Neural progenitor cell (in vitro differentiated cells): ENCODE measurements at places on chromosomes 2 and 18. TPM values are rescaled to one million over a fixed set of nuclear protein-coding genes. Genes with fewer than 3 reads are reported as not detected.

Gene CLK1
- total RNA-seq = 126 and 253 TPM in 2 replicates

Gene PROKR1
- 1.8 and 2.1 TPM in 2 replicates for total RNA-seq

Gene CCDC68
- total RNA-seq = not detected in 2 replicates

Gene SERPINB4
- not detected in 2 replicates for total RNA-seq

Gene ARHGAP15
- 2.5 and 5.9 TPM in 2 replicates for total RNA-seq

Gene ANO7
- 1.8 TPM in 1 of 2 replicates, not detected in the other for total RNA-seq

Gene GAL3ST2
- total RNA-seq = 0.09 TPM in 1 of 2 replicates, not detected in the other

Gene MCM6
- total RNA-seq = 62.0 and 74.4 TPM in 2 replicates

GRCh38 chr2:70454936-70455544 is 98.6 kb downstream of the TGFA start:
- no peak for DNase-seq

- peak; percentile 92 for DNase-seq
Measured at GRCh38 chr2:206442833-206443734, at the start of gene ADAM23. ADAM23 (plus strand) TSS chr2:206443532; CDS start chr2:206443867, 335 bp downstream.

DNA sequence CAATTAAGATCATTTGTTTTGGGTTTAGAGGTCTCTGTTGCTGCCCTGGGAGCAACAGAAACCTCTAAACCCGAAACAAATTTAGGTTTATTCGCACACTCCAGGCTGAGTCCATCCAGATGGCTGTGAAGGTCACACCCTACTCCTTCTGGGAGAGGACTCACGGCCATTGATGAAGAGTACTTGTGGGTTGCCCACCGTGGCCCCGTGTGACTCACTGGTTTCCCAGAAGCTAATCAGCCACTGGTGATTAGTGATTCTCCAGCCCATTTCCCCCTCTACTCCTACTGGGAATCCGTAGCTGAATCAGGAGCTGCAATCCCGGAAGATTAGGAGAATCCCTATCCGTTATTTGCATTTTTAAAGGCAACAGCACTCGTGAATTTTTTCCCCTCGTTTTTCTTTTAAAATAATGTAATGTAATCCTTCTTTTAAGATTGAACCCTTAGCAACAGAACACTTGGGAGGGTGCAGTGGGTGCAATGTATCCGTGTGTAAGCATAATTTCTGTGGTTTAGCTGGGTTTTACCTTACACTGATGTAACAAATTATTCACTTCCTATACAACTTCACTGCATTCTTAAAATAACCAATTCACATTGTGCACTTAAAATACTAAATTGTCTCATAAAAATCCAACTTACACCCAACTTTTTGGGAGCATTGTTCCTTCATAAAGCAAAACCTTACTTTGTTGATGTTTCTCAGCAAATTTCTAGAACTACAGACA is 27.5 kb upstream of the EPAS1 start:
- no peak for DNase-seq

GRCh38 chr2:37376421-37377186 is 32.2 kb downstream of the QPCT start:
- no peak for DNase-seq

GRCh38 chr2:84906108-84906899 is 848 bp downstream of the TMSB10 start:
- peak; percentile 34 for DNase-seq

GRCh38 chr2:189641590-189641989 is 19.7 kb upstream of the ASNSD1 start:
- no peak for DNase-seq

DNA sequence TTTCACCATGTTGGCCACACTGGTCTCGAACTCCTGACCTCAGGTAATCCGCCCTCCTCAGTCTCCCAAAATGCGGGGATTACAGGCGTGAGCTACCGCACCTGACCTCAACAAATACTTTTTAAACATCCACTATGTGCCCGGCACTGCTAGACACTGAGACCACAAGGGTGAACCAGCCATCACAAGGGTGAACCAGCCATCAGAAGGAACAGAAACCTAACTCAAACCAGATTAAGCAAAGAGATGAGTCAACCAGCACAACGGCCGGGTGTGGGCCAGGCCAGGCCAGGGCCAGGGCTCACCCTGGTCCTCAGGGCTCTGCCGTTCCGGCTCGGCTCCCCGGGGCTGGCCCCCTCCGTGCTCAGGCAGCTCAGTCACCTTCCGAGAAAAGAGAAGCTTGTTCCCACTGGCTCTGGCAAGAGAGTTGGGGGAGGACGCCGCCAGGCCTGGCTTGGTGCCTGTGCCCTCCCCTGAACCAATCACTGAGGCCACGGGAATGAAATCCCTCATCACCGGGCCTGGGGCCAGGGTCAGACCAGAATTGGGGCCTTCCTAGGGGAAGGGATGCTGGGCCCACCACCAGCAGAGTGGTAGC is 4.4 kb downstream of the TEX44 start:
- DNase-seq = no peak

DNA sequence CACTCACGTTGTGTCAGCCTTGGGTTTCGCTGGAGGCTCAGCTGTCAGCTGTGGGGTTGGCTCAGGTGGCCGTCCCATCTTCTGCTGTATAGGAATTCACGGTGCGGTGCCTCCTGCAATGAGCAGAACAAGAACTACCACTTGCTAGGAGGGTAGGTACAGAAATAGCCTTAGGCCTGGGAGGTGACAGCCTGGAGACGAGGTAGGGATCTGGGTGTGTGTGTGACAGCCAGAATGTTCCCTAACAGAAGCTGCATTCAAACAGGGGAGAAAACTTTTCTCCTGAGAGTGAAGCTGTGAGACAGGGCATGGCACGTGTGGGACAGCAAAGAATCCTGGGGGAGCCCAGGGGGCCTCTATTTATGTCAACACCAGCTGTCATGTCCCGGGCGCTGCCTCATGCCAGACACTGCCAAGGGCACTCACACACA is 8.4 kb upstream of the MAL start:
- no peak for DNase-seq

GRCh38 chr2:177772529-177772928 is 300.0 kb downstream of the PDE11A start:
- DNase-seq = peak; percentile 39

DNA sequence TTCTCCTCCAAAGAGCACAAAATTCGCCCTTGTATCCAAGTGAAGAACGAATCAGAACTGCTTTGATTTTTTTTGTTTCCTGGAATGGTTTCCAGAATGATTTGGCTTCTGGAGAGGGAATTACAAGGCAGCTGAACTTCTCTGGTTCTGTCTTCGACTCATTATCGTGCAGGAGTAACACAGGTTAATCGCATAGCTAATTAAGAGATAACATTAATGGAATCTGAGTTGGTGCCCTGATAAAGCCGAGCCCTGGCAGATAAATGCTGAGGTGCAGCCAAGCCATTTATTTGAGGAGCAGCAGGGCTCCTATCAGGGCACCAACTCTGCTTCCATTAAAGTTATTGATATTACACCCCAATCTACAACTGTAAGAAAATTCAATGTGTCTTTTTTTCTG is 433.7 kb downstream of the ZNF521 start:
- DNase-seq = no peak

DNA sequence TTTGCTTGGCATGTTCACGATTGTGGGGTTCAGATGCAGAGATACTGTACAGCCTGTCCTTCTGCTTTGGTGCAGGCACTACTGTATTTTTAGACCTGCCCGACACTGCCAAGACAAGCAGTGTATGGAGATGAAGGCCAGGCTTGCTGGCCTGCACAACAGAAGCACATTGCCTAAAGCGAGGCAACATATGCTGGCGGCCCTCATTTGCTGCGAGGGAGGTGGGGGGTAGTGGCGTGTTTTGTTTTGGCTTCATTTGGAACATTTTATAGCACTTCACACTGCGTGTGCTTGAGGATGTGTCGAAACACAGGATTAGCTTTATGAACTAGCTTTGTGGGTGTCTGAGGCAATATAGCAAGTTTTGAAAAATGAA is 27.0 kb downstream of the TMEM182 start:
- DNase-seq = no peak

- DNase-seq = no peak
Measured at GRCh38 chr18:47731276-47731675, 199.2 kb downstream of the SMAD2 start.

GRCh38 chr2:110732422-110733413 is at the start of gene ACOXL:
ACOXL (plus strand) TSS chr2:110732573; CDS start chr2:110768390, 35,817 bp downstream.
- peak; percentile 65 for DNase-seq

DNA sequence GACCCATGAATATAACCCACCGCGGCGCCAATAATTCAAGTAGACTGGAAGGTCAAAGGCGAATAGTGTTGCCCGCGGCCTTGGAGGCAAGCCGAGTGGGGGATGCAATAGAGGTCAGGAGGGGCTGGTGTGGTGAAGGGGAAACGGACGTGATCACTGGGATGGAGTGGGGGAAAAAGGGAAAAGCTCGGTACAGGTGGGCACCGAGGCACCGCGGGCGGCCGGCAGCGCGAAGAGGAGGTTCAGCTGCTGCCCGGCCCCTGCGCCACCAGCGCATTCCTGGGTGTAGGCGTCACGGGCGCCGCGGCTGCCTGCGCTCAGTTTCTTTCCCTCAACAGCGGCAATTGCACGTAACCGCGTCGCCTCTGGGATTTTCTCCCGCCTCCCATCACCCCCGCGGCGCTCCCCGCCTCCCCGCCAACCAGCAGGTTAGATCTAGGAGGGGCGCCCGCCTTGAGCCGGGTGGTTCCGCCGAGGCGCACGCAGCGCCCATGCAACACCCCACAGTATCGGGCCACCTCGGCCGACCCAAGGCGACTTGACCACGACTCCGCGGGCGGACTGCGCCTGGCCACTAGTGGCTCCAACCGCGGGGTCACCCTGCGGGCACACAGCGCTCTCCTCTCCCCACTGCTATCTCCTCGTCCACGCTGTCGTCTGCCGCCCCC is 1.5 kb downstream of the RND3 start:
- peak; percentile 70 for DNase-seq

- no peak for DNase-seq
Measured at GRCh38 chr2:26302846-26303245, 43.1 kb upstream of the SELENOI start.

DNA sequence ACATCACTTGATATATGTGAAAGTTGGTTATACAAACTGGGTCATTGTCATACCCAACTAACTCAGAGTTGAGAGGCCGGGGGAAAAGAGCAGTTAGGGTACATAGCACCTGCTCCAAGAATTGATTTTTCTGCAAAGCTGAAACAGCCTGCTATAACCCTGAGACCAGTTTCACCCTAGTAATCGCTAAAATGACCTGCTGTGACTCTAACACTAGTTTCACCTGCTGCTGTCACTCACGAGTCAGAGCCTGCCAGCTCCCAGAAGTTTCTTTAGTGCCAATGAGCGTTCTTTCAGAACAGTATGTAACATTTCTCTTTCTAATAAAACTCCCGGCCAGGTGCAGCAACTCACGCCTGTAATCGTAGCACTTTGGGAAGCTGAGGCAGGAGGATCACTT is 28.0 kb downstream of the SRSF7 start:
- DNase-seq = no peak

- no peak for DNase-seq
Measured at GRCh38 chr18:35024196-35024595, 17.0 kb upstream of the MAPRE2 start.
